GM06990 (cell line): ENCODE measurements at places on chromosomes 4 and X.
A peak's percentile ranks its signal among the peaks of the same experiment; 100 is the strongest.

- no peak for DNase-seq
Observed at GRCh38 chr4:148192526-148192925, 249.7 kb downstream of the NR3C2 start.

DNA sequence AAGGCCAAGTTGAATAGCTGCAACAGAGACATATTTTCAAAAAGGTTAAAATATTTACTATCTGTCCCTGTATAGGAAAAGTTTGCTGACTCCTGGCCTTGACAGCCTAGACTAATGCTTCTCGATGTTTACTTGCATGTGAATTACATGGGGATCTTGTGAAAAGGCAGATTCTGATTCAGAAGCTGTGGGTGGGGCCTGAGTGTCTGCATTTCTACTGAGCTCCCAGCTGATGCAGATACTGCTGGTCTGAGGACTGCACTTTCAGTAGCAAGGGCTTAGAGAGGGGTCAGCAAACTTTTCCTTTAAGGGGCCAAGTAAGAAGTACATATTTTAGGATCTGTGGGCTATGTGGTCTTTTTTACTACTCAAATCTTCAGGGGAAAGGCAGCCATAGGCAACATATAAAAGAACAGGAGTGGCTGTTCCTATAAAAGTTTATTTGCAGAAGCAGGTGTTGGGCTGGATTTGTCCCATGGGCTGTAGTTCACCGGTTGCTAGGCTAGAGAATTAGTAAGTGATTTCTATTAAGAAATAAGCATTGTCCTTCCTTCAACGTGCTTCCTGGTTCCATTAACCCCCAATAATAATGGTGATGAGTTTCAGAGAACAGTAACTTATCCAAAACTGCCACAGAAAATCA, 97.2 kb upstream of the PDE5A start:
- DNase-seq = no peak

DNA sequence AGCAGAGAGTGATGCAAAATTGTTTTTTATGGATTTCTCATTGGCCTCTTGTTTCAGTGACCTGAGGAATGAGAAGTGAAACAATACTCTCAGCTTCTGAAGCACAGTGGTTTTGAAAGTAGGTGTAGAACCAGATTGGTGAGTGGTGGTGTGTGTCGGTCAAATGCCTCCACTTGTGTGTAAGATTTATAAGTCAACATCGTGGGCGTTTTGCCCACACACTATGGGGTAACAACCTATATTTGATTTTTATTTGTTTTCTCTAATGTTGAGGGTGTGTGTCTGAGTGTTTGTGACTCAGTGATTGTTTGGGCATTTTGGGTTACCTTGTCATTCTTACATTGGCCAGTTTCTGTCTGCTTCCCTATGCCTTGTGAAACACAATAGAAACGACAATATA, 23.3 kb downstream of the ADGRL3 start:
- no peak for DNase-seq

- DNase-seq = peak; percentile 80
Observed at GRCh38 chr4:41257257-41257901, 651 bp downstream of the UCHL1 start.

- DNase-seq = peak; percentile 75
Observed at GRCh38 chrX:46573892-46574773, 568 bp downstream of the CHST7 start.

DNA sequence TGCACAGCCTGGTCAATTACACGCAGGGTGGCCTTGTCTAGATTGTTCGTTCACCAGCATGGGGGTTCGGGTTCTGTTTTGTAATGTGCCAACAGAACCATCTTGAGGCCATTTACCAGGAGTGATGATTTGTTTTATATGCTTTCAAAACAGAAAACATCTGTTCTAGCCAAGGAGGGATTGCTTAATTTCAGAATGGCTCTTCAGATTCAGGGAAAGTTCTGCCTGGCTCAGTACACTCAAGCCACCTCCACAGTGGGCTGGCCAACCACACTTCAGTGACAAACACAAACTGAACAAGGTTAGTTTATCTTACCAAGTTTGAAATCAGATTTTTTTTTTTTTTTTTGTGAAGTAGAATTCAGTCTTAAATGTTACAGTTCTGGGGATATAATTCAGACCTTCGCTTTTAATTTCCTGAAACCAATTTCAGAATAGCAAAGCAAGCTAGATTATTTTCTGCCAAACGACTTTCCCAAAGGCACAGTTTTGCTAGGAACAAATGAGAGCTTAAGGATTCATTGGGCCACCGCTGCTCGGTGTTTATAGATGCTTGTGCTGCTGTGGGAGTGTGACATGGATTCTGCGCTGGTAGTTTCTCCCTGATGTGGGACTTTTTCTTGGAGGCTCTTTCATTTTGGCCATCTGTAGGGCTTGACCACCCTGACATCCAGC, 23.4 kb downstream of the SMS start:
- DNase-seq = no peak

GRCh38 chr4:155837203-155837796, 28.8 kb downstream of the ASIC5 start:
- no peak for DNase-seq

DNA sequence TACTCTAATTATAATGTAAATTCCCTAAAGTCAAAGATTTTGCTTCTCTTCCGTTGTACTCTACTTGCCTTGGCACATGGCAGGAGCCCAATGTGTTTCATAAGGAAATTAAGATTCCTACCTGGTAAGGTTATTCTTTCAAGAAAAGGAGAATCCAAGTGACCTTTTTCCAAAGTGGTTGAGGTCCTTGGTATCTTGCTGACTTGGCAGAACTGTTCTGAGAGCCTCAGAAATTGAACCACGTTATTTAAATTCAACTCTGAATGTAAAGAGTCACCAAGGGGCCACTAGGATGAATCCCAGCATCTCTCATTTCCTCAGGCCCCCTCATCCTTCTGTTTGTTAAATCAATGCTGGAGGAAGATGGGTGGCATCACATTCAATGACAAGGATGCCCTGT, 418.2 kb upstream of the MAGEB2 start:
- DNase-seq = no peak

- no peak for DNase-seq
Observed at GRCh38 chrX:10842646-10843045, 222.3 kb upstream of the MID1 start.

DNA sequence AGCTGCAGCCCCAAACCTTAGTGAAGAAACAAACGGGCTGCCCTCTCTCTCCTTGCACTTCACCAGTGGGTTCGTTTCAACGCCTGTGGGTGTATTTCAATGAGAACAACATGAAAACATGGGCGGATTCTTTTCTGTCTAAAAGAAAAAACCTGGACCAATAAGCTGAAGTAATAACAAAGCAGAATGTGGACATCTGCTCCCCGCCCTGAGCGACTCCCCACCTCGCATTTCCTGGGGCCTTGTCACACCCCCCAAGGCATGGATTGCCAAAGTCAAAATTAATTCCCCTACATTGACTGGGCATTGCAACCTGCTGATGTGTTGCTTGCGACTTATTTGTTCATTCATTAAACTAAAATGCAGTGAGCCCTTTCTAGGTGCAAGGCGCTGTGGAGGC, 142.9 kb downstream of the BCOR start:
- DNase-seq = no peak

GRCh38 chr4:186234367-186234766, 7.1 kb downstream of the KLKB1 start:
- no peak for DNase-seq

GRCh38 chrX:10010686-10011085, 43.5 kb downstream of the CLDN34 start:
- DNase-seq = no peak

GRCh38 chr4:2103843-2104547, 44.9 kb downstream of the NAT8L start:
- DNase-seq = peak; percentile 40

GRCh38 chrX:55908661-55909212, 191.2 kb downstream of the RRAGB start:
- peak; percentile 39 for DNase-seq

GRCh38 chrX:53261355-53261972, 19.9 kb downstream of the IQSEC2 start:
- DNase-seq = no peak

GRCh38 chr4:43112139-43112538, 219.6 kb downstream of the GRXCR1 start:
- DNase-seq = no peak

DNA sequence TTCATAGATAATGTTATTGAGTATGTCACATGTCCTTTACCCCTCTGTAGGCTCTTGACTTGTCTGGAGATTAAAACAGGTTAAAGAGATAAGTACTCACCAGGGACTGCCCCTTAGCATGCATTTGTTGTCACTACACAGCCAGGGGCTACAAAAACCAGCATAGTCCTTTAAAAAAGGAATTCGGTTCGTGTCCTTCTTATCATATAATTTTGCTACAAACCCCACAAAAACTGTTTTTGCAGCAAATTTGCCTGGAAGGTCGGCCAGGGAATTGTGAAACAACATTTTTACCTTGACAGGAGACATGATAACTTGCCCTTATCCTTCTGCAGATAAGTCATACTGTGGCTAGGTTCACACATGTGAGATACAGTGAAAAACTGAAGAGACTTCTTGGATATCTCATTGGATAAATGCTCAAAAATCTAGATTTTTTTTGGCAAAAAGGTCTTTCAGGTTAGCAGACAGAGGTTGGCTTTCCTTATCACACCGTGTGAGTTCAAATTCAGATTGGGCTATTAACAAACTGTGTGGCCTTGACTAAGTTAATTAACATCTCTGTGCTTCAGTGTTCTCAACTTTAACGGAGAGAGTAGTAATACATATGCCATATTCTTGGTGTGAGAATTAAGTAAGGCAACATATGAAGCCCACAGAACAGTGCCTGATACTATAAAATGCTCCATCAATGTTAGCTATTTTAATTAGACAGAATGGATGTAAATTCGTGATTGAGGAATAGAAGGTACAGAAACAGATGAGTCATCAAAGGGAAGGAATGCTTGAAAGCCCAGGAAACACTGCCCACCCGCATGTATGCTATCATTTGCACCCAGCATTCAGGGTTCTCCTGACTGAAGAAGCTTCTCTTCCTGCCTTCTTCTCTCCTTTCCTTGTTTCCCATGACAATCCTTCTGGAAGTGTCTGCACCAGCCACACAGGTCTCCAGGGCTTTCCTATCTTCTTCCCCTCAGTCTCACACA, 30.0 kb downstream of the FAM9C start:
- DNase-seq = no peak

DNA sequence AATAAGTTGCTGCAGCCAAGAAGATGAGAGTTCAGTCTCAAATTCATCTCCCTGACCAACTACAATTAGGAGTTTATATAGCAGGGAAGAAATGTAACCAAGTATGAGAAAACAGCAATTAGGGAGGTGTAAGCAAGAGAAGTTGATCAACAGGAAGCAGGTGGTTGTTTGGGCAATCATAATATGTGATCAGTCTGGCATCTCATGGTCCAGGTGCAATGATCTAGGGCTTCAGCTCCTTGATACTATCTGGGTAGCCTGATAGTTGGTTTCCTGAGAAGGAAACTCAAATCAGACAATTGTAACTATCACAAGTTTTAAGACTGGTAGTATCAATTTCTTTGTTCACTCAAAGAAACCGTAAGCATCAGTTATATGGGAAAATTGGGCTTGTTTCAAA, 1574.3 kb upstream of the PABPC4L start:
- DNase-seq = no peak

- no peak for DNase-seq
Observed at GRCh38 chrX:118736394-118737010, 9.1 kb downstream of the IL13RA1 start.

DNA sequence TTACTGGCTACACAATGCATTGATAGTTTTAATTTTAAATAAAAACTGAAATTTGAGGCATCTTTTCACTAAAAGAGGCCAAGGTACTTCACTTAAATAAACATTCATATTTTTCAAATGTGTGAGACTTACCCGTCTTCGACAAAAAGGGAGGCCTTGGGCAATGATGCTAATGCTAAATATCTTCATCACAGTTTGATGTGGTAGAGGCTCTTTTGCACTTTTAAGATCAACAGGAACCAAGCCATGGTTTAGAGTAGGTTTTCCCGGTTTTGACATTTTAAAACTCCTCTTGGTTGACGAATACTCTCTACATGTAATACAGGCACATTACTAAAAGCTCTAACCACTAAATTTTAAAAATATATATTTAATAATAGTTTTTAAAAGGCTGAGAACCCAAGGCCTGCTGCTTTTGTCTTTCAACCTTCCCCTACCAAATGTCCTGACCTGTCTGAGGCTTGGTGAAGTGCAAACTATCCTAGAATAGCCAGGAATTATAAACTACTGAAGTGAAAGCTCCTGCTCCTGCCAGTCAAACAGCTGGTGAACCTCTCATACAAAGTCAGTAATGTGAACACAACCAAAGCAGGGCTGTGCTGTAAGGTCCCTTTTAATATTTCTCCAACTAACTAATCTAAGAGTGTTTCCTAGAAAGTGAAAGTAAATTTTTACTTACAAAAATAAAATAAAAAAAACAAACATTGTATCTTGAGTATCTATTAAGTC, 153.7 kb downstream of the FBXW7 start:
- DNase-seq = no peak

DNA sequence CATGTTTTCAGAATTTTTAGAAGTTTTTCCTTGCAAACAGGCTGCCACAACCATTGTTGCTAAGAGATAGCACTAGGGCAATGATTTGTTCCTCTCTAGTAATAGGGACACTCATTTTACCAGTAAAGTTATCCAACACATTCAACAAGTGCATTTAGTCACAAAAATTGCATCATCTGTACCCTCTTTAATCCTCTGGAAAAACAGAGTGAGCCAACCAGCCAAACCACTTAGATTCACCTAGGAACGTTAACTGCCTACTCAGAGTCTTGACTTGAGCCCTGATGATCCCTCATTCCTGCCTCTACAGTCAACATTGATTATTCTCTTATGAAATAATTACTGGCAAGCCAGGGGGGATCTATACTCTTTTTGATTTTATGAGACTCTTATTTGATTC, 17.0 kb upstream of the ADGRA3 start:
- DNase-seq = no peak

GRCh38 chr4:109406337-109406931, 27.2 kb upstream of the SEC24B start:
- DNase-seq = no peak

DNA sequence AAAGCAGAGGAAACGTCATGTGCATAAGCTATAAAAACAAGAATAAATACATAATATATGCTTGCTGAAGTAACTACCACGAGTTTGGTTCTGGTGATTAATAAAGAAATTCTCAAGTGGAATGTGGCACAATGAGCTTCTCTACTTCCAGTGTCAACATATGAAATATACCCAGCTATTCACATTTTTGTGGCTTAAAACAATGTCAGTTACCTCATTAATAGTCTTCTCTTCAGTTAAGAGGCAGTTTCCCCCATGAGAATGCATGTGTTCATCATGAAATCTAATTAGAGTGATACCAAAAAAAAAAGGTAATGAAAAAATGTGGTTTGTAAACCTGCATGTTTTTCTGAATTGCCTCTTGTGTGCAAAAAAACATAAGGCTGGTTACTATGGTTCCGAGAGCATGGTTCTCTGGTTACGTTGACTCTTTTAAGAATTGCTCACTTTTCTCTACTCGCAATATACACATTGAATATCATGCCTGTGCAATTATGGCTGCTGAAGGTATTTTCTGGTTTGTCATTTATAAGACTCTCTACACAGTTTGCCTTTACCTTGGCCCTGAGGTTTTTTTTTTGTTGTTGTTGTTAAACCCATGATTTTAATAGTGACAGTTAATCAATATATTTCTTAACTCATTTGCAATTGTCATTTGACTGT, 108.2 kb downstream of the PCDH7 start:
- DNase-seq = no peak
